ENCODE measurements at places on chromosomes 4 and X.

GRCh38 chr4:110310795-110311194 is 112.4 kb upstream of the ELOVL6 start:
- DNase-seq: no peak

GRCh38 chr4:5024673-5025072 is 5.4 kb upstream of the CYTL1 start:
- no peak for DNase-seq

DNA sequence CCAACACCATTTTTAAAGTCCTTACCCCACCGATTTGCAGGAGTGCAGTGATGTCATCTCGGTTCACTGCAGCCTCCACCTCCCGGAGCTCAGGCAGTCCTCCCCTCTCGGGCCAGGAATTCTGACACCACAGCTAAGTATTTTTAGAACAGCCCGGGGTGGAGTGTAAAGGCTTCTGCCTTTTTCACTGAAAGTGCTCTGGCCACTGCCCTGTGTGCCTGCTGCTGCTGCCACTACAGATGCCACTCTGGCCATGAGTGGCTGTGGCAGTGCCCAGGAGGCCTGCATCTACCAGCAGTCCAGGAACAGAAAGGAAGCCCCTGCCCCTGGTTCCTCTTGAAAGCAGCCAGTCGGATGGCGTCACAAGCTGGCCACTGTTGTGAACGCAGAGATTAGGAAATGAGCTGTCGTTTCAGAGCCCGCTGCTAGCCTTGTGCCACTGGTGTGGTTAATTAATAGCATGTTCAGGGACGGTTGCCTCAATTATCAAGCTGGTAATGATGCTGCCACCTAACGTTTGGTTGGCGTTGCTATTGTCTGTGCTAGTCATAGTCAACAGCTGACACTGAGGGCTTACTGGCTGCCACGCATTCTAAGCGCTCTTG is 23.6 kb upstream of the TBC1D14 start:
- no peak for DNase-seq

DNA sequence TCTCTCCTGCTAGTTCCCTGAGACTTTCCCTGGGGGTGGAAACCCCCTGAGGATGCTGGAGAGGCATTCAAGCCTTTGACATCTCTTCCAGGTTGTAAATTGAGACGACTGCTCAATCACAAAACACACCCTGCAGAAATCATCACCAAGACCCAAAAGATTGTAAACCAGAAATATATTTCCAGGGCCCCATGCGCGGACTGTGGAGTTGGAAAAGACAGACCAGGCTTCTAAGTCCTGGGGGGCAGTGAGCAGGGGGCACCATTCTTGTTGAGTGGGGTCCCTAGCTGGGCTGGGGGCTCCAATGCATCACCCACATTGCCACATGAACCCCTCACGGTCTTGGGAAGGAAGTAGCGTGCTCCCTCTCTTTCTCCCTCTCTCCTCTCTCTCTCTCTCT is 87.9 kb upstream of the C4orf50 start:
- DNase-seq: no peak

DNA sequence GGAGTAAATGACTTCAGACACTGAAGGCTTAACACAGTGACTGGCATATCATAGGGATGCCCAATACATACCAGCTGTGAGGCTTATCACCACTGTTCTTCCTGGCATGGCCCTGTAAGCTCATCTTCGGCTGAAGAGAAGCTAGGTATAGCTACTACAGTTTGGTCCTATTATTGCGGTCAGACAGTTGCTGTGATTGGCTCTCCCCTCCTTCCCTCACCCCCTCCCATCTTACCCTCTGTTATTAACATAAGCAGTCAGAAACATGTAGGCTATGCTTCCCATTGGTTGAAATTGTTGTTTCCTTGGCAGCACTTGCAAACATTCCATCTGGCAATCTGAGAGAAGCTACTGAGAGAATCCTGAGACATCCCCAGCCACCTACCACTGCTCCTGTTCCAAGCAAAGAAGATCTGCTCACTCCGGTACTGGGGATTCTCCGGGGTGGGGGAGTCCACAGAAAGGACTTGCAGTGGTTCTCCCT is at the start of gene AKAP14:
TSS of gene AKAP14 (plus strand) at position 51 of the 484 bp plus-strand sequence. CDS start 7,331 bp downstream, outside the sequence.
- DNase-seq: no peak

DNA sequence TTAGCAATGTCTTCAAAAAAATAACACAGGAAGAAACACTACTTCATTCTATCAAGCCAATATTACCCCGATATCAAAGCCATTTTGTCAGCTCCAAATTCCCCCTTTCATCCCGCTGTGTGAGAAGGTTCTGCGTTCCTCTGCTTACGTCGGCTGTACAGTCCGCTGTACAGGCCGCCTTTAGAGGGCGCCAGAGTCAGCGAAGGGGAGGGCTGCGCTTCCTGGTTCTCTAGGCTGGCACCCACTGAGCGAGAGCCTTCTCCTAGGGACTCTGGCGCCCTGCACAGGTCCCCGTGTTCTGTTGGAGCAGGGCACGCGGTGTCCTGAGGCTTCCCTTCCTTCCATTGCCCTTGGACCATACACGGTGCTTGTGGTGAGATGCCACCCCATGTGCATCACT is 25.3 kb upstream of the CT45A1 start:
- DNase-seq: peak; percentile 65

DNA sequence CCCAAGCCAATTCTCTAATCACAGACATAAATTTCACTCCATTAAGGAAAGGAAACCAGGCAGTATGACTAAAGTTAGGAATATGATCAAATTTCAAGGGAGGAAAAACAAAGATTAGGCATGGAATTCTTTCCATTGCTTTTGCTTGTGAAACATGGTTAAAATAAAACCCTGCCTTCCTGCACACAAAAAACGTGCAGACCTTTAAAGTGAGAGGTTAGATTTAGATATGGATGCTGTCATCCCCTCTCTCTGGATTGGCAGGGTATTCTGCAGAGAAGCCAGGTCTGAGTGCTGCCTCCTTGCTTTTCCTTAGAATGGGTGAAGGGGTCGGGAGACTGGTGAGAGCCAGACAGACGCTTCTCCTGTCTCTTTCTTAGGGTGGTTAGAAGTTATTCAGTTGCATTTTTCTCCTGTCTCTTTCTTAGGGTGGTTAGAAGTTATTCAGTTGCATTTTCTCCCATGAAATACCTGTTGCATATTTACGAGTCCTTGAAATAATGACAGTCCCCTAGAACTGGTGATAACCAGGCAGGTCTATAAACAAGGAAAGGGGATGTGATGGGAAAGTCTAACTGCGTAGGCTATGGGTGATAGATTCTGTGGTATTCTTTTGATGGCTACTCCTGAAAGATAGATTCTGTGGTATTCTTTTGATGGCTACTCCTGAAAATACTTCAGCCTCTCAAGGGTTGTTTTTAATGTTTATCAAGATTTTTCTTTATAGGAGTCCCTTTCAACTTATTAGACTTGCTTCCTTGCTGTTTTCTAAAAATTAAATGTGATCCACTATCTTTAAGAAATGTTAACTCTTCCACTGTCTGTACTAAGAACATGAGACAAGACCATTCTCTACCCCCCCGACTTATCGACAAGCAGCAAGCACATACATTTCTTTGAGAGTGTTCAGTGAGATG is 163.6 kb downstream of the SPRY1 start:
- no peak for DNase-seq

Measured in K562 (cell line).